Coronary artery (tissue), 2 donors: ENCODE measurements at places on chromosomes 5 and 9.

GRCh38 chr5:99032234-99033013, 103.6 kb upstream of the CHD1 start:
- DNase-seq, result no peak

GRCh38 chr9:127014910-127015540, 100.4 kb downstream of the RALGPS1 start:
- no peak for DNase-seq

- no peak for DNase-seq
Measured at GRCh38 chr5:177378884-177379883, 5.0 kb upstream of the SLC34A1 start.

DNA sequence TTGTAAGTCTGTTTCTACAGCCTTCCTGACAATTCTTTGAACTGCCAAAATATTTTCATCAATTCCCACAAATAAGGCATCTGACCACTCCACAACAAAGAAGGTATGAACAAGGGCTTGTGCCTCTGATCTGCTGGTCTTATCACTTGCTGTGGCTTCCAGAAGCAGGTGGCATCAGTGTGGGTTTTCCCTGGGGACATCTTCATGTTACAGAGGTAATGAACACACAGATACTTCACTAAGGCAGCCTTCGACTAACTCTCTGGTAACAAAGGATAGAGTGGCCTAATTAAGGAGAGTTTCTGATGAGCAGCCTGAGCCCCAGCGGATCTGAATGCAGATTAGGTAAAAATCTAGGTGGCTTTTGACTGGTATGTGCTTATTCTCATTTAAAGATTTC, 15.2 kb upstream of the ERAP2 start:
- DNase-seq, result no peak

DNA sequence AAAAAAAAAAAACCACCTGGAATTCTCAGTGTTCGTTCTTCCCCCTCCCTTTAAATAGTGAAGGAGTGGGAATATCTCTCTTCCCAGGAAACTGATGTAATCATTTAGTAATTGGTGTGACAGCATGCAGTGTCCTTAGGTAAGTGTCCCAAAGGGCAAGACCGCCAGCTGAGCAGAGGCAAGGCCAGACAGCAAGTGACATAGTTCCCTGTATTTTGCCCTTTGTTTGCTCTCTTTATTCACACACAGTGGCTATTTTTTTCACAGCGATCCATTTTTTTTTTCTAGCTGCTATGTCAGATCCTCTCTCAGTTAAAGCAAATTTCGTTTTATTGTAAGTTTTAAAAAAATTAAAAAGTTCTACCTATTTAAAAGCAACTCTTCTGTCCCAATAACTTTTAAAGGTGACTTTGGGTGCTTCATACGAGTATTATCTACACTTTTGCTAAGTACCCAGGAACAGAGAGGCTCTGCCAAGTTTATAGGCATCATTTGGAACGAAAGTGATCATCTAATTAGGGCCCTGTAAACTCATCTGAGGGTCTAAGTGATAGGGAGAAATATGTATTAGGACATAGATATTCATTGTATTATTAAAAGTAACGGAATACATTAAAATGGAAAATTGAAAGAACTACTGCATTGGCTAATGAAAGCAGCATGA, 98.2 kb upstream of the ALDH1A1 start:
- no peak for DNase-seq

DNA sequence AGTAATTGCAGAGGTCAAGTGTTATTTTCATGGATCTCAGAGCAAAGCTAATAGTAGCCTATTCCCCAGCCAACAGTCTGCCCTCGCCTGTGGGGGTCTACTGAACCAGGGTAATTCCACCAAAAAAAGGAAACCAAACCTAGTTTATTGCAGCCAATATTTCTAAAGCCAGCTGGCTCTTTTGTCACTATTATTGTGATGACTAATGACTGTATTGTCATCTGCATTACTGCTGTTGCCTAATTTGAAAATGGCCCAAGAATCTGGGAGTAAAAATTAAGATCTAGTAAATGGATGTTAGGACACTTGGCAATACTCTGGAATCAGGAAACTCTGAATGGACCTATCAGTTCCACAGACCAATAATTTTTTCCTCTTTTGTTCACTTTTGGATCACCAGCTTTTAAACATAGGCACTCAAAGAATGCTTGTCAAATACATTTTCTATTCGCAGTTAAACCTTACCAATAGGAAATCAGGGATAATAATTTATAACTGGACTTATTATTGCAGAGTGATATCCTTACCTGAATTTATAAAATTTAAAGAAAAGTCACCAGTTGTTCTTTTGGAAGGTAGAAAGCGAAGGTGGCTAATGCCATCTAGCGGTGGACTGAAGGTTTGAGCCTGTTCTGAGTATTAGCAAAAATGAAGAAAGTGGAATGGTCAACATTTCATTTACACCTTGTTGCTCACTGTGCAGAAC, 69.2 kb downstream of the SYK start:
- no peak for DNase-seq

GRCh38 chr9:27856748-27857147, 283.5 kb upstream of the C9orf72 start:
- DNase-seq, result no peak

DNA sequence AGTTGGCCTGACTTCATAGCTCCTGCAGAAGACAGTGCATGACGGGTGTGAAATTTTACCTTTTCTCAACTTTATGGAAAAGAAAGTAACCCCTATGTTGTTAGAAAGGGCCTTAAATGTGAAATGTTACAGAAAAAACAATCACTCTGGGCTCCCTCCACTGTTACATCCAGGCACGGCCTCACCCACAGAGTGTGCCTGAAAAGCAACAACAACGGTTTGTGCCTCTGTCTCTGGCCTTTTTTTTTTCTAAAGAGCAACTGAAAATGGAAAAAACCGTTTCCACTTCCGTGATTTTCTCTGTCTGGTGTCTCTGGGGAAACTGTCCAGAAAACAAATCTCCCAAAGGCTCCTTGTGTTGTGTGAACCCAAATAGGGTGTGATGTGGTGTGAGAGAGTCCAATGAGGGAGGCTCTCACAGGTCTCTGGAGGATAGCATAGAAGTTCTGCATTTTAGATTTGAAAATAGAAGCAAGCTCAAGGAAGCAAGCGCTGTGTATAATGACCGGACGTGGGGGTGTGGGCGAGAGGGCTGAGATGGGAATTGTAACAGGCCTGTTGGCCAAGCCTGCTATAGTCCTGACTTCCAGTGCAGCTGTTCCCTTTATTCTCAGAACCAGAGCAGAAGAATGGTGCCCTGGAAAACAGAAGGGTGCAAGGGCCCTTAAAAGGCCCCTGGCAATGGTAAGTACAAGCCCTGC, 221.8 kb upstream of the TUT7 start:
- DNase-seq, result no peak

GRCh38 chr5:31023105-31023504, 170.4 kb upstream of the CDH6 start:
- DNase-seq, result no peak

- DNase-seq, result no peak
Measured at GRCh38 chr5:32428426-32428825, 16.1 kb downstream of the ZFR start.

DNA sequence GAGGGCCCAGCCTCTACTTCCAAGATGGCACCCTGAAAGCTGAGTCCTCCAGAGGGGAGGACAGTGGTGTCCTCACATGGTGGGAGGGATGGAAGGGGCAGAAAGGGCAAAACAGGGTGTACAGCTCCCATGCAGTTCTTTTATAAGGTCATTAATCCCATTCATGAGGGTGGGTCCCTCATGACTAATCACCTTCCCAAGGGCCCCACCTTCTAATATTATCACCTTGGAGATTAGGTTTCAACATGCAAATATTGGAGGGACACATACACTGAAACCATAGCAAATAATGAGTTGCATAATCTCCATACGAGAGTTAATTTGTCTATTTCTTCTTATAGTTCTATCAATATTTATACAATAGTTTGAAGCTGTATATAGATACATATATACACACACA, 5.8 kb upstream of the ZBTB43 start:
- no peak for DNase-seq

DNA sequence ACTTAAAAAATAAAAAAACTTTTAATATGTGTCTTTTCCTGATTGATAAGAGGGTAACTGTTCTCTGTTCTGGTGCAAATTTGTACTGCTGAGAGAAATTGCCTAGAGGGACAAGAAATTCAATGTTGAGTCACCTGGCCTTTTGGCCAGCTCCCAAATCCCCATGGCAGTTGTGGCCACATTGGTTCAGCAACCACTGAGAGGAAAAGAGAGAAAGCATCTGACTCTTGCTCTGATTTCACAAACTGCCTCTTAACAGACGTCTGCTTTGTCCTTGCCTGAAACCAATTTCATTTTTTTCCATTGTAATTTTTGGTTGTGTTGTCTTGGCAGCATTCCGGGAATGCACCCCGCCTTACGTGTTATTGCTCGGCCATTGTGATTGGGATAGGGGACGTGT, 42.4 kb downstream of the NTRK2 start:
- DNase-seq, result no peak

DNA sequence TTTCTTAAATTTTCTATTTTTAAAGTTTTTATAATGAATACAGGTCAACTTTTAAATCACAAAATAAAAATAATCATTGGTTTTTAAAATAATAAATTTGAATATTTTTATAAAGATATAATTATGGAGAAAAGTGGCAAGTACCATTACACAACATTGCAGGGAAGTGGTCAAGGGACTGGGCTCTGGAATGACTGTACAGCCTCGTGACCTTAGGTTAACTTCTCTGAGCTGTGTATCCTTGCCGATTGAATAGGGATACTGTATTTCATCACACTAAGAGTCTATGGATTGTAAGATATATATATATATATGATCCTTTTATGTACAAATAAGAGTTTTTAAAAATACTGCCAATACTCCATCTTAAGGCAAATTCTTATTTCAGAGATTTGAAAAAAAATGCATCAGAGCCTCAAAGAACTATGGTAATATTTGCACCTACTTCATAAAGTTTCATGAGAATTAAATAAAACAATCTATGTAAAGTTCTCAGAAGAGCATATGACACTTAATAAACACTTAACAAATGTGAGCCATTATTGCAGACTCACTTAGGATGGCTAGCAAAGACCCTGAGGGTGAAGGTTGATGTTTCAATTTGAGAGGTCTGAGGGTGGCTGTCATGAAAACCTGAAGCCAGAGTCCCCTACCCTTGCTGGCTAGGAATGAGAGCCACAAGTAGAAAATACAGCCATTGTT, 136.5 kb downstream of the CCDC192 start:
- no peak for DNase-seq

DNA sequence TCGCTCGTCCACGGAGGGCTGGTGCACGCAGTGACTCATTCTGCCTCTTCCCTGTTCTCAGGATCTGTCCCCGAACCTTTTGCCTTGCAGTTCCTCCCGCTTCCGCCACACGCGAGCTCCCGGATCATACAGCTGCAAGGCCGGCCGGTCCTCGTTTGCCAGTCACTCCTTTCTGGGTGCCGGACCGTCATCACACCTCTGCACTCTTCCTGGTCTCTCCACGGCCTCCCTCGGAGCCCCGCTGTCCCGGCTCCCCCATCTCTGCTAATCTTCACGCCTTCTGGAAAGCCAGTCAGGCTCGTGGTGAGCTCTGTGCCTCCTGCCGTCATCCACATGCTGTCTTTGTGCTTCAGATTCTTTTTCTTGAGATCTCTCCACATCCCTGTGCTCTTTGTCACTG, 91.8 kb downstream of the STX17 start:
- DNase-seq, result no peak

DNA sequence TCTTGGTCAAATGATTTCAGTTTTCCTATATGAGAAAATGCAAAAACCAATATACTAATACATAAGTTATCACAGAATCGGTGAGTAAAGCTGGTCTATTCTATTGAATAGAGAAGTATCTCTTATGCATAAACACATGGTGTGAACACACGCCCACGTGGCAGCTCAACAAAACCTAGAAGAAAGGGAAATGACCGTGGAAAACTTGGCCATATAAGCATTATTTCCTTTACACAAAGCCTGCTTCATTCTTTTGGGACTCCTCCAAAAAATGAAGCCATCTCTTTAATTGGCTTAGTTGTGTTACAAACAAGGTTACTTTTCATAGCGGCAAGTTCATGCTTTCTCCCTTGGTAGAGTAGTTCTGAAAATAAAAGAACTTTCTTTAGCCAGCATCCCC, 183.2 kb downstream of the TMEM161B start:
- DNase-seq, result no peak

DNA sequence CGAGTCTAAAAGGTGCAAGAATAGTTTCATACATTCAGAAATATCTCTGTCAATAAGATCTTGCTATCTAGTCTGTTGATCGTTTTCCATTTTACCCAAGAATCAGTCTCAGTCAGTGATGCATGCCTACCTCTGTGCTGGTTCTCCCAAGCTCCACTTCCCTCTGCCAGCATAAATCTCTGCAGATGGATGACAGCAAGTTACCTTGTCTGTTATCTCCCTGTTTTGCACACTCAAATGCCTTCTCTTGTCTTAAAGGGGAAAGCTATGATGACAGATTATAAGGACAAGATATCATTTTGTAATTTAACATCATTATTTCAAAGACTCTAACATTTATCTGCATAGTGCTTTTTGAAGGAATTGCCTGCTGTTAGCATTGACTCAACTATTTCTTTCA, 802.1 kb upstream of the SEMA6A start:
- DNase-seq, result no peak

- DNase-seq, result no peak
Measured at GRCh38 chr5:174396541-174396940, 327.8 kb upstream of the MSX2 start.

GRCh38 chr5:99248066-99248465, 319.3 kb upstream of the CHD1 start:
- DNase-seq, result no peak

DNA sequence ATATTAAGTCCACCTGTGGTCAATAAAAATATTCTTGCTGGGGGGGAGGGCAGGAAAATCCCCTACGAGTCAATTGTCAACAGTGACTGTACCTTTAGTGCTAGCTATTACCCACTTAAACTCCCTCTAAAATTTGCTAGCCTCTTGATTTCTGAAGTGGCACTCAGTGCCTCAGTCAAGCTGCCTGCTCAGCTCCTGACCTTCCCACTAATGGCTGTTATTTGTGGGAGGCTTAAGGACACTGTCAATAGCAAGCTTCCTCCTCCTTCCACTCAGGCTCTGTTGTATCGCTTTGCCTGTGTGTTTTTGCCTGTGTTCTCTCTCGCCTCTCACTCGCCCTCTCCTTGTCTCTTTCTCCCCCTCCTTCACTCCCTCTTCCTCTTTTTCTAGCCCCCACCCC, 140.8 kb downstream of the BNC2 start:
- no peak for DNase-seq

- no peak for DNase-seq
Measured at GRCh38 chr5:66702426-66702825, 106.2 kb downstream of the MAST4 start.

GRCh38 chr5:152107220-152107619, 182.6 kb upstream of the GLRA1 start:
- DNase-seq, result no peak

GRCh38 chr5:39420482-39421145, 4.2 kb downstream of the DAB2 start:
- peak; percentile 84 for DNase-seq

DNA sequence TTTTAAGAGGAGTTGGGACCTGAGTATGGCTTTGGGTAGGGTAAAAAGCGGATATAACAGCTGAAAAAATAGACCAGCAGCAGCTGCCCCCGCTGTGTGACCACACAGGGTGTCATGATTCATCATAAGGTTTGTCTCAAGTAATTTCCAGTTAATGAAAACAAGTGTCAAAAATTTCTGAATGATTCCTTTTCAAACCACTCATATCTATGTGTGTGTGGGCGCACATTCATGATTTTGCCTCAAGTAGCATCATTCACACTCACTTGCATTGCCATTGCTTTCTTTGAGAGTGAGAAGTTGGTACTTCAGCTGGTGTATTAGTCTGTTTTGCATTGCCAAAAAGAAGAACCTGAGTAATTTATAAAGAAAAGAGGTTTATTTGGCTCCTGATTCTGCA, 12.1 kb upstream of the TNFAIP8 start:
- DNase-seq, result no peak

- no peak for DNase-seq
Measured at GRCh38 chr5:3080366-3080765, 328.9 kb upstream of the IRX2 start.
